ENCODE measurements at places on chromosomes 2 and 18.

DNA sequence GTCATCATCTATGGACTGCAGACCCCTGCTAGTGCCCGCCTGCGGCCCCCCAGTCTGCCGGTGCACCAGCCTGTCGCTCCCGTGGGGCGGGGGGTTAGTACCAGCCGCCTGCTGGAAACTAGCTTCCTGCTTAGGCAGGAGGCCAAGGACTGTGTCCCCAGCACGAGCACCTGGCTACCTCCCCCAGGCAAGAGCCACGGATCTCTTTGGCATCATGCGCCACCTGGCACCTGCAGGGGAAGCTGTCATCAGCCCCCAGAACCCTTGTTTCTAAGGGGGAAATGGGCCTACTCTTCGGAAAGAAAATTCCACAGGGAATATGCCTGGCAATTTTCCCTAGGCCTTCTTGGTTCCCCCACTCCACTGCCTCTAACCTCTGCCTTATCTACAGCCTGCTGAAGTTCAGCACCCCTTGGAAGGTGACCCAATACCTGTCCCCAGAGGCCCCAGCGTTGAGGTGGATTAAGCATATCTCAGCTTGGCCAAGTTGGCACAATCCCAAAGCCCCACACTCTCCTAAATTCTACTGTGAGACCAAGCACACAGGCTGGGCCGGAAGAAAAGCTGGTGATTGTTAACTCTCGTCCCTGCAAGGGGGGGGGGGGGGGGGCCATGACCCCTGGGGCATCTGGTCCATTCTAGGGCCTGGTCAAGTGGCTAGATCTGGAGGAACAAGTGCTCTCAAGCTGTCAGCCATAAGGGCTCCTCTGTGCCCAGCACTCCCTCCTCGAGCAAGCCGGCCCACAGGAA, 62.0 kb upstream of the POMC start:
- DNase-seq = no peak

GRCh38 chr2:47631306-47631705, 151.6 kb upstream of the MSH6 start:
- no peak for DNase-seq

- DNase-seq = no peak
Measured at GRCh38 chr2:98730707-98731040, 258 bp downstream of the MGAT4A start.

- peak; percentile 17 for DNase-seq
Measured at GRCh38 chr2:88187038-88187676, 17.0 kb downstream of the THNSL2 start.

DNA sequence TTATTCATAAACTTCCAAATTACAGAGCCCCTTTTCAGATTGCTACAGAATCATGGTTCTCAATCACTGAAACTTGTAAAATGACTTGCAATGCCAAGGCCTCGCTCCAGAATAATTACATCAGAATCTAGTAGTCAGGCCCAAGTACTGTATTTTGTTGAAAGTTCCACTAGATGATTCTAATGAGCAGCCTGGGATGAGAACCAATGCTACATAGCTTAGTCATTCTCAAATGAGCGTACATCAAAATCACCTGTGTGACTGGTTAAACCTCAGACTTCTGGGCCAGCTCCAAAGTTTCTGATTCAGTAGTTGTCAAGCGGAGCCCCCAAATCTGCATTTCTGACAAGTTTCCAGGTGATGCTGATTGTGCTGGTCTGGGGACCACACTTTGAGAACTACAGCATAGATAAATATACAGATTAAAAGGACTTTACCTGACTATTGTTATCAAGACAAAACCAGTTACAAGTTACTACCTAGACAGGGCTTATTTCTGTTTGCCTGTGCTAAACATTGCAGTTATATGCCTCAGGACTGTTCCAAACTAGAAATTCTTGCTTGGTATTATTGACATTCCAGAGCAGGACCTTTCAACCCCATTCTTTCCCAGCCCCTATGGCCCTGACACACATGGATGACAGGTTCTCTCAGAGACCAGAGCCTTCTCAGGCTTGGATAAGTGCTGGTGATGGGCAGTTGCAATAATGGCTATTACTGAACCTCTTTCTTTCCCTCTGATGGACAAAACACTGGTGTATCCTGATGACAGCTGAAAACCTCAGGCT, 83.1 kb downstream of the UPP2 start:
- no peak for DNase-seq

DNA sequence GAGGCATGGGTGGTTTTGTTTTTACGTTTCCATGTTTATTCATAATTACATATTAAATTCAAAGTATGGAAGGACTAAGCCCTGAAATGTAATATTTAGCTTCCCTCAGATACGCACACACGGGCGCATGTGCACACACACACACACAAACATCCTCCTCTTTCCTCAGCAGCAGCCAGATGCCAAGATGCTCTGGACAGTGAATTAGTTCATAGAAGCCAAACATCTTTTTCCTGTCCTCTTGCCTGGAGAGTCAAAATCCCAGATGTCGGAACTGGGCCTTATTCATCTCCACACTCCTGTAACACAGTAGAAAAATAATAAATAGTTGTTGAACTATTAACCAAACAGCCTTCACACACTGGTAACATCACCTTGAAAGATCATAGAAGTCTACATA, 273.1 kb downstream of the SP3 start:
- DNase-seq = no peak

GRCh38 chr2:36658277-36658748, 38.2 kb upstream of the VIT start:
- DNase-seq = no peak

DNA sequence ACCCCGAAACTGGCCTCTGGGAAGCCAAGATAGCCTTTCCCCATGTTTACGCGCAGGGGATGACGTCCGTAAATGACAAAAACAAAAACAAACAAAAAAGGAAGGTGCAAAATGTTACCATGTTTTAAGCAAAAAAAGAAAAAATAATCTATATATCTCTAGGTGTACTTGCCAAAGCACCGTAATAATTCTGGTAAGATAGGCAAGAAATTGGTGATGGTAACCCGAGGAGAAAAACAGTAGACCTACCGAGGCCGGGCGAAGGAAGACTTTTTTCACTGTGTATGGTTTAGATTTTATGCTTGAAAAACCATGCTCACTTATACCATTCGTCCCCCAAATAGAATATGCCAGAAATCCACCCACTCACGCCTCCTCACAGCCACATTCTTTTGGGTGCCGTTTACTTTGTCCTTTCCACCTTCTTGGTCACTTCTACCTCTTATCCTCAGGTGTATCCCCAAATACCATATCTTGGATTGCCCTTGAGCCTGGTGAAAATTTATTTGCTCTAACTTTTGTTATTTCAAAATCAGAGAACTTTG, 8.0 kb downstream of the GATA6 start:
- no peak for DNase-seq

DNA sequence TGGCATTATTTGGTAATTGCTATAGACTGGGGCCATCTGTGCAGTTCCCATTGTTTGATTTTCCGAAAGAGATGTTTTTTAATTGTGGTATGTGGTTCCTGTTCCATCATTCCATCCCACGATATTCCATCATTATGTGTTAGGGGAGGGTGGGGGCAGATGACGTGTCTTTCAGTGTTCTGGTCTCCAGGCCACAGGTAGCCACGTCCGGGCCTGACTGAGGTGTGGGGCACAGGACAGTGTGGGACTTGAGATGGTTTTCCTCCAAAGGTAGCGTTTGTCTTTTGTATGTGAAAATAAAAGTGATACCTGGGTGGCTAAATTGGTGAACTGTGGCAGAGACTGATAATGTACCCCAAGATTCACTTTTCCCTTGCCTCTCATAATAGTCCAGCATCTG, 192.2 kb upstream of the HAAO start:
- DNase-seq = no peak

- DNase-seq = no peak
Measured at GRCh38 chr18:29225351-29225750, 1048.4 kb upstream of the CDH2 start.

- DNase-seq = no peak
Measured at GRCh38 chr2:114685102-114685501, 242.7 kb downstream of the DPP10 start.

DNA sequence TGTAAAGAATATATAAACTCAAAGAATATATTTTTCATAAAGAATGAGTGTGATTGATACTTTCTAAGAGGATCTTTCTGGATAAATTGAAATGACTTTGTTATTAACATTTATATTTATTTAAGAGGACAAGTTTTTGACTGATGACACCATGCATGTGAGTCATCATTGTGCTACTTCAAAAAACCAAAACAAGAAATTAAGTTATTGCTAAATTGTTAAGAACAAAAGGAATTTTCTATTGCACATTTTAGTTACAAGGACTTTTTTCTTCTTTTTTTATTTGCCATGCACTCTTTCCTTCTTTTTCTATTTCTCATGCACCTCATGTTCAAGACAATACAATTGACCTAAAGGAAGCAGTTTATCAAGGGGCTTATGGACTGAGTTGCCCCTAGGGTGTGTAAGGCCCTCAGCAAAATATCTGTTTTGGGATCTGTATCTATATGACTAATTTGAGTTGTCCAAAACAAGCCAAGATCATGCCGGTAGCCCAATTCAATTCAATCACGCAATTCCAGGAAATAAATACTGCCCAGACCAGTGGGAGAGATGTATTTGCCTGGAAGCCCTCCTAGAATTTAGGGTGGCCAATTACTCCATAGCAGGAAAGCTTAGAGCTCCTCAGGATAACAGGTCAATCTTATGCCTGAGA, 654.3 kb downstream of the METTL4 start:
- DNase-seq = no peak

- DNase-seq = no peak
Measured at GRCh38 chr2:38467768-38468455, 90.8 kb upstream of the ATL2 start.

DNA sequence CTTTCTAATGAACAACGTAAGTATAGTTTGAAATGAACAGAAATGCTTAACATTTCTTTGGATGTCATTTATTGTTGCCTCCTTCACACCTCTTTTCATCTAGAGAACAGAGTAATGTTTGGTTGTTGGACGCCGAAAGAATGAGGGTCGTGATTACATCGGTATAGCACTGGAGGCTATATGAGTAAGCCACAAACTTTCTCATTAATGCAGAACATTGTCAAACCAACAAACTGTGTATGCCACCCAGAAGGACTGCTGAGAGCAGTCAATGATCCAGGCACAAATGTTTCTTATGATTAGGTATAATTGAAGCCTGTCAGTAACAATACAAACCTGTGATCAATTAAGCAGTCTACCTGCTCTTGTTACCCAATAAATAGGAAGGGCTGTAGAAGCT, 1494.7 kb upstream of the NXPH2 start:
- DNase-seq = no peak

- no peak for DNase-seq
Measured at GRCh38 chr18:3402982-3403451, 47.0 kb upstream of the TGIF1 start.

DNA sequence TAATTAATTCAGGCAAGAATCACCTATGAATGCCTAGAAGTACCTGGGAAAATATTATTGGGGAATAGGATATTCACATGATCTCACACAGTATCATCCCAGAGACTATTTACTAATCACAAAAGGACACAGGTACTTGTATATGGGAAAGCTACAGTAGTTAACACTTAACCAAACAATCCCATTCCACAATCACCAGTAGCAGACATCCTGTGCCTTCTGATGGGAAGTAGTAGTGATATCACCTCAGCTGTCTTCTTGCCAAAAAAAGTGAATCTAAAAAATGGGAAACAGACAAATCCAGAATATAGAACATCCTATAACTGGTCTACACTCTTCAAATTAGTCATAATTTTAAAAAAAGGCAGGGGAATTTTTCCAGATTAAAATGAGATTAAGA, 75.6 kb upstream of the CCDC150 start:
- DNase-seq = no peak

DNA sequence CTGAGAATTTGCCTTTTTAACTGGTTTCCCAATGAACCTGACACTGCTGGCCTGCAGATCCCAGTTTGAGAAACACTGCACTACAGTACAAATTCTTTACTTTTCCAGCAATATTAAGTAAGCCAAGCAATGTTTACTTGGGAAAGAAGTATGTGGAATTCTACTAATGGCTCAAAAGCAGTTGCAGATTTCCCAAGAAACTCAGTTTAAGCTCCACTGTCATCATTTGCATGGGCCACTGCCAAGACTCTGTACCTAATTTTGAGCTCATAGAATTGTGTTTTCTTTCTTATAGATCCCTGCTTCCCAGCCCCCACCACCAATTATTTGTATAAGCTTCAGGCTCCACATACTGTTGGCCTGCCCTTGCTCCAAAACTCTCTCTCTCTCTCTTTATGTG, 676.1 kb downstream of the RNF144A start:
- no peak for DNase-seq

DNA sequence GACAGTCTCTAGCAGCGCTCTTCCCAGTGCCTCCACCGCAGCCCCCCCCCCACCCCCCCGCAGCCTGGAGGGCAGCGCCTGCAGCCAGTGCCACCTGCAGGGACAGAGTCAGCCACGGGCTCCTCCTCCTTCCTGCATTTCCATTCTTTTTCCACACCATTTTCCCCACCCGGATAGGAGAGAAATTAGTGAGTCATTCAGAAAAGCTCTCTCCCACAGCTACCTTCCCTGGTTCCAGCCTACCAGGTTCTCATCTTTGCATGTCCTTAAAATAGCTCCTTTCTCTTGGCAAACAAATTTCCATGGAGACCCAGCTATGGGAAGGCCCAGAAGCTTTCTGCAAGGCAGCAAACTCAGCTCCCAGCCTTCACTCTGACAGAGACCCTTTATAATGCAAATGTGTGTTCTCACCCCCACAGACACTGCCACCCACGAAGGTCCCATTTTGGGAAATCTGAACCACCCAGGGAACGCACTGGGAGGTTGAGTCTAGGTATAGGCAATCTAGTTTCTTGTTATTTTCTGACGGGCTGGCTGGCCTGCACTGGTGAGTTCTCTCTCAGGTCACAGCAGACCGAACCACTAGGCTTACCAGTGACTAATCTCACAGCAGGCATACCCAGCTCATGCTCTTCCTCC, 41.8 kb upstream of the ATG16L1 start:
- DNase-seq = no peak

- DNase-seq = no peak
Measured at GRCh38 chr2:143974262-143974661, 545.7 kb downstream of the ZEB2 start.

GRCh38 chr2:71558300-71559051, 105.1 kb downstream of the DYSF start:
- DNase-seq = no peak

- no peak for DNase-seq
Measured at GRCh38 chr2:8481463-8482009, 200.3 kb upstream of the ID2 start.

GRCh38 chr2:143551971-143552650, 422.9 kb downstream of the ARHGAP15 start:
- no peak for DNase-seq
